ENCODE measurements at places on chromosomes 3 and 15. TPM values are rescaled to one million over a fixed set of nuclear protein-coding genes. Genes with fewer than 3 reads are reported as not detected.

CLEC3B gene
- 20.4 TPM for total RNA-seq

ROPN1B gene
- not detected for total RNA-seq

C3orf70 gene
- total RNA-seq, result 36.7 TPM

CIB2 gene
- total RNA-seq, result 17.4 TPM

RGMA gene
- 99.0 TPM for total RNA-seq

CLRN1 gene
- total RNA-seq, result not detected

SH2D7 gene
- not detected for total RNA-seq

CRELD1 gene
- total RNA-seq, result 54.3 TPM

LDHAL6B gene
- total RNA-seq, result not detected

ZNF80 gene
- total RNA-seq, result not detected

Measured in gastroesophageal sphincter (tissue), 4 donors.